ENCODE measurements at places on chromosomes 4 and X. TPM values are rescaled to one million over a fixed set of nuclear protein-coding genes. Genes with fewer than 3 reads are reported as not detected.

Gene AKAP14
- not detected for total RNA-seq

Gene STS
- 5.0 TPM for total RNA-seq

Gene TSPAN5
- total RNA-seq: 83.2 TPM

Gene GPR82
- 1.9 TPM for total RNA-seq

All from motor neuron (in vitro differentiated cells).